ENCODE measurements at places on chromosomes 5 and 9.

- DNase-seq = no peak
Observed at GRCh38 chr5:16304846-16305245, 125.3 kb upstream of the MARCHF11 start.

- no peak for DNase-seq
Observed at GRCh38 chr9:137482094-137482781, 23.1 kb upstream of the NSMF start.

- DNase-seq = no peak
Observed at GRCh38 chr9:112218908-112219307, 43.8 kb upstream of the SUSD1 start.

DNA sequence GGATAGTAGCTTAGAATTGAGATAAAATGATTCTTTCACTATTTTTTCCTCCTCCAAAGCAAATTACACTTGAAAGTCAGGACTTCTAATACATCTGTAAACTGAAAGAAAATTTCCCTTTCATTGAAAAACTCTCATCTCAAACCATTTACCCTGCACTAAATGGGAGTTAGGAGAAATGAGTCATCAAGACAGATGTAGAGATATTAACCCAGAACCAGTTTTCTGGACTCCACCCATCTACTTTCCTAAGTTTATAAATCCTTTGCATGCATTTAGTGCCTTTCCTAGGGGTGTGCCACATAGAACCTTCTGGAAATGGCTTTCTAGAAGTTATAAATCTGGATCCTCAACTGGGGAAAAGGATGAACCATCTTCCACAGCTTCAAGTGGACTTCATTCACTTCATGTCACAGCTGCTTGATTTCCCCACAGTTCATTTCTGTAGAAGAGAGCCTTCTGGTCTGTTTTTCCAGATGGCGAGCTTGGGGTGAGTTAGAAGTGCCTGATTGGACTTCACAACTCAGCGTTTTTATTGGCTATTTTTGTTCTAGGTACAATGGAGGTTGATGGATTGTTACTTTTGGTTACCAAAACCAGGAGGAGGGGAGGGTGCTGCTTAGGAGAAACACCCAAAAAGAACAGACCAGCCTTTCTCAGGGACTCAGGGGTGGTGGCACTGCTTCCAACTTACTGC is 72.5 kb upstream of the GPR151 start:
- DNase-seq = no peak

DNA sequence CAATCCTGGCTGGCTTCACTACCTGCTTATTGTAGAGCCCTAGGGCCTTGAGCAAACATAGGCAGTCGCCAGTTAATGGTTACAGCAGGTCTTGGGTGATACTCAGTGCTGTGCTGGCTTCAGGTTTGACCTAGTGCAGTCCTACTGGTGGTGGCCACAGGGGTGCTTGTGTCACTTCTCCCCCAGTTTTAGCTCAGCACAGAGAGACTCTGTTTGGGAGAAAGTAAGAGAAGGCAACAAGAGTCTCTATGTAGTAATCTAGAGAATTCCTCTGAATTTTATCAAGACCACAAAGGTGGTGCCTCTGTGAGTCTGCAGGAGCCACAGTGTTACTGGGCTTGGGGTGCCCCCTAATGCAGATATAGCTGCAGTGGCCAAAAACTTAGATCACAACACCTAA is 165.6 kb downstream of the CCDC171 start:
- DNase-seq = no peak

GRCh38 chr9:4174546-4175175 is 125.2 kb downstream of the GLIS3 start:
- no peak for DNase-seq

GRCh38 chr9:76475686-76476085 is 16.7 kb downstream of the GCNT1 start:
- no peak for DNase-seq

- no peak for DNase-seq
Observed at GRCh38 chr5:126858441-126858840, 81.5 kb downstream of the LMNB1 start.

GRCh38 chr9:82597241-82598203 is 465.4 kb downstream of the RASEF start:
- DNase-seq = no peak

DNA sequence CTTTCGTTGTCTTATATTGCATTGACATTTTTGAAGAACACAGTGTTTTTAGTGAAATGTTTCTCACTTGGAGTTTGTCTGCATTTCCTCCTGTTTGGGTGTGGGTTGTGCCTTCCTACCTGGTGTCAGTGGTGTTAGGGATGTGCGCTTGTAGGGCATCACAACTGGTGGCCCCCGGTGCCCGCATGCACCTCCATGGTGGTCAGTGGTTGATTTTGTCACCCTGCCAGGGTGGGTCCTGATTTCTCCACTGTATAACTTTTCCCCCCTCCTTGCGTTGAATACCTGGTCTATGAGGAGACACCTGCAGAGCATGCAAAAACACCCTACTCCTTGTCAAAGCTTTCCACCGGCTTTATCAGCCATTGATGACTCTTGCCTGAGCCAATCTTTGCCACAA is 132.9 kb downstream of the BARX1 start:
- DNase-seq = no peak

DNA sequence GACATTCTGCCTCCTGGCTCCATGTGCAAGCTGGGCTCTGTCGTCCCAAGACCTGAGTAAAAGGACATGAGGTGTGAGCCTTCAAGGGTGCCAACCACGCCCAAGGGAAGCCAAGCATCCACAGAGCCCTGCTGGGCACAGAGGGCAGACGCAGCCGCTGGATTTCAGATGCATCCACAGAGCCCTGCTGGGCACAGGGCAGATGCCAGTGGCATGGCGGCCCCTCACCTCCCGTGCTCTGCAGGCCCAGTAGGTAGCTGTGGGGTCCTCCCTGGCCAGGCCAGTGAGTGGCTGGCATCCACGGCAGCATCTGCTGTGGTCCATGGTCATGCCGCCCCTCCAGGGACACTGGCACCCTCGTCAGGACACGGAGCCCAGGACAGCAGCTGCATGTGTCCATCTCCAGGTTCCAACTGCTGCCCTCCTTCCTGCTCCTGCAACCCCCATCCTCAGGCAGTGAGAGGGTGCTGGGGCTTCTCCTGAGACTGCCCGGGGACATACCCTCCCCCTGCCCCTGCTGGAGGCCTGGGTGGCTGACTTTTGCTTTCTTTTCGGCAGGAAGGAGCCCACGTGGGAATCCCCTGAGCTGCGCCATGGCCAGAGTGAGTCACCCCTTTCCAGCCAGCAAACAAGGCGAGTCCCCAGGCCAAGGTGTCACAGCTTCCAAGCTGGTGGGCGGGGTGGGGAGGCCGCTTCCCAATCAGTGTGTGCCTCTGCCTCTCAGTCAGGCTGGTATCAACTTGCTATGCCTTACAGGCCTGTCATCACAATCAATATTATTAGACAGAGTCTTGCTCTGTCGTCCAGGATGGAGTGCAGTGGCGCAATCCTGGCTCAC is 4.0 kb upstream of the TRAF2 start:
- DNase-seq = no peak

GRCh38 chr5:122412966-122413365 is 100.9 kb downstream of the SNCAIP start:
- no peak for DNase-seq

DNA sequence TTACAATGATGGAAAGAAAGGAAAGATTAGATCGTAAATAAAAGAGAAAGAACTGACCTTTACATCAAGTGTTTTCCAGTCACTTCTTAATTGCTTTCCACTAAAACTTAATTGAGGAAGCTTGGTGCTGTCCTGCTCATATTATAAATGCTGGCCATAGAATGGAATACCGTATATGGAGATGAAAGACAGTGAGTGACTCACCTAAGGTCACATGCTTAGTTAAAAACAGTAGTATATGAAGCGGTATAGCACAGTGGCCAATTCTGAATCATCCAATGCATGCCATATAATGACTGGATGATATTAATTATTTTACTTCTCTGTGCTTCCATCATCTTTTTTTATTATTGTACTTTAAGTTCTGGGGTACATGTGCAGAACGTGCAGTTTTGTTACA is 482.4 kb upstream of the SGCD start:
- DNase-seq = no peak

- no peak for DNase-seq
Observed at GRCh38 chr9:127263237-127263636, 1.3 kb upstream of the GARNL3 start.

All from HEK293T (cell line).